ENCODE measurements at places on chromosomes 1 and 21.

GRCh38 chr1:51230501-51231078 is 5.5 kb upstream of the RNF11 start:
- DNase-seq: no peak

DNA sequence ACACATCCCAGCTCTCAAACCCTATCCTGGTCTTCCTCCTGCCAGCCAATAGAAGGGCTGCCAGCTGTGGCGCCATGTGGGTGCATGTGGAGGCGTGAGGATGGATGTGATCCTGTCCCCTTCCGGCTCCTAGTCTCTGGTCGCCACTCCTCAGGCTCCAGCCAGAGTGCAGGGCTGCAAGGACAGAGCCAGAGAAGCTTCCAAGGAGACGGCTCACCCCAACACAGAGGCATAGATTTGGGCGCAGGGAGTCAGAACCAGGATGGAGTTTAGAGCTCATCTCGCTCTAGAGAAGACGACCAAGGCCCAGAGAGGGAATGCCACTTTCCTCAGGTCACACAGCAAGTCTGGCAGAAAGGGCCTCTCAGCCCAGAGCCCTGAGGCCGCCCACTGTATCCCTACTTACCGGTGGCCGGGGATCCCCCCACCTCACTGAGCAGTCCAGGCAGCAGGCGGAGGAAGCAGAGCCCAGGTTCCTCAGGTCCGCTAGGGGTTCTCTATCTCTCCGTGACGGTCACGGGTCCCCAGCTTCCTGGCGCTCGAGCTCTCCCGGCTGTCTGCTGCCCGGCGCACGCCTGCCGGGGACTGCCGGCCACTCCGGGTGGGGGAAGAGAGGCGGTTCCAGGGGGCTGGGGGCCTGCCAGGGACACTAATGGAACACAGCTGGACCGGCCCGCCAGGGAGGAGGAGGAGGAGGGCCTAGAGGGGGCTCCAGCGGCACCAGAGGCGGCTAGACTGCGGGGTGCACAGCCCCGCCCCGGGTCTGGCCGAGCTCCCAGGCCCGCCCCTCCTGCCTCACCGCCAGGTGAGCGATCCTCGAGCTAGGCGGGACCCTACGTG is at the start of gene COL16A1:
Gene COL16A1, minus strand, starts transcription at position 587 of the 840 bp plus-strand sequence. CDS start 1,824 bp downstream, outside the sequence.
- DNase-seq: no peak

DNA sequence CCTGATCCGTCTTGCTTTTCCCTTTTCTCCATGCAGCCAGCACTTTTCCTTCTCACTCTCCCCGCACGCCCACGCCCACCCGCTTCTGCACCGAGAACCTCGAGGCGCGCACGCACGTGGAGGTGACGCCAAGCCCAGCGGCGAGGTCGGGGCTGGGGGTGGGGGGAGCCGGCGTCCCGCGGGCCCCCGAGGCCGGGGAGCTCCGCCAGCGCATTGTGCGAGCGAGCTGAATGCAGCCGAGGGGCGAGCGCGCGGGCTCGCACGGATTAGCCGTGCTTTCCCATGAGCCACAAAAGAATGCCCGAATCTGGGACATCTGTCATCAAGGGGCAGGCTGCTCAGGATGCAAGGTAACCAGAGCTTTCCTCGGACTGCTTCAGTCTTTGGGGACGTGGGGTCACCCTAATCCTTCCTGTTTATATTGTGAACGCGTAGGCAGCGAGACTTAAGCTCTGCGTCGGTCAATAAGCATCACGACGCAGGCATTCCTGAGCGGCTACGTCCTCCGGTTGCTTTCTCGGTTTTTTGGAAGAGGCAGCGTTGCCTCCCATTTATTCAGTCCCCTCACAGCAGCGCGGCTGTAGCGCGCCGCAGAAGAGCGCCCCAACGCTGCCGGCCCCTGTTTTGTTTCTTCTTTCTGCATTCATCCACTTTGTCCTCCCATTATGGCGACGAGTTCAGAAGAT is 67.3 kb upstream of the AKT3 start:
- no peak for DNase-seq

GRCh38 chr1:10328180-10328963 is 70.5 kb upstream of the PGD start:
- DNase-seq: no peak

GRCh38 chr1:164704954-164705353 is 146.0 kb downstream of the PBX1 start:
- DNase-seq: no peak

GRCh38 chr1:169509354-169509753 is 23.6 kb upstream of the SLC19A2 start:
- no peak for DNase-seq

GRCh38 chr21:28775071-28775470 is 217.6 kb downstream of the LTN1 start:
- no peak for DNase-seq

DNA sequence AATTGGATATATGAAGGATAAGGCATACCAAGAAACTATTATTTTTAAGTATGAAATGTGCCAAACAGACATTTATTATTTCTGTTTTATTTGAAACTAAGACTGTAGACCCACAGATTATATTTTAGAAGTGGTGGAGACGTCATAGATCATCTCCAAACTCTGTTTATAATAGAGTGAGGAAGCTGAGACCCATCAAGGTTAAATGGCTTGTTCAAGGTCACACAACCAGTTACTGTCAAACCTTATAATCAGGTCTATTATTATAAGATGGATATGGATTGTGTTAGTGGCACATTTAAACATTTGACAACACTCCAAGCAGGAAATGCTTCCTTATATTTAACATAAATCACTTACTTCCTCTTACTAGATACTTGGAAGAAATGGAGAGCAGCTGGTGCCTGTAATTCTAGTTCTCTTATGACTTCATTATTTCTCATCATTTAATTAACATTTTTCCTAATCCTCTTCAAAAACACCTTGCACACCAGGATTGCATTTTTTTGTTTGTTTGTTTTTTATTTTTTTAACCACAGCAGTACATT is 117.0 kb downstream of the NEK7 start:
- DNase-seq: no peak

- DNase-seq: no peak
Observed at GRCh38 chr1:198465201-198466144, 75.0 kb downstream of the ATP6V1G3 start.

GRCh38 chr1:206529425-206529824 is 22.1 kb downstream of the RASSF5 start:
- no peak for DNase-seq

DNA sequence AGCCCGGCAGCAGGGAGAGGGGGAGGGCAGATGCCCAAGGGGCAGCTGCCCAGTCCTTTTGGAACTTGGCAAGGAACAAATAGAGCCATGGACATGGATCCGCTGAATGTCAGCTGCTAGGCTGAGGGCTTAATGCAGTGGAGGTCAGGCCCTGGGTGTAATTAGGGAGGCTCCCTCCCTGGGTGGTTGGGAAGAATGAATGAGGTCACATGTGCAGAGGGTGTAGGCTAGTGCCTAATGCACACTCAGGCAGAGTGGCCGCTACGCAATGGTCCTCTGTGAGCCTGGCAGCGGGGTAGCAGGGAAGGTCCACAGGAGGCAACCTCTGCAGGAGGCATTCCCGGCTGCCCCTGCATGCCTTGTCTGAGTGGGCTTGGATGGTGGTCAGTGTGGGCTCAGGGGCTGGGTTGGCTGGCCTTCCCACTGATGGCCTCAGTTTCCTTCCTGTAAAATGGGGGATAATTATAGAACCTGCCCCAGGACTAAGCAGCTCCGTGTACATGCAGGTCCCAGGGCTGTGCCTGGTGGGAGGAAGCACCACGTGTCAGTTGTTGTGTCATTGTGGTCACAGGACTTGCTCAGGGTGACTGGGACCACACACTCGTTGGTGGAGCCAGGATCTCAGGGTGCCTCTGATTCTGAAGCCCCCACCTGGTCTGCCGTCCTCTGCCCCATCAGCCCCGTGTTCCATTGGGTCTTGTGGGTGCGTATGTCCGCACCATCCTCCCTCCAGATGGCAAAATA is 81.6 kb upstream of the ACTL8 start:
- DNase-seq: no peak

DNA sequence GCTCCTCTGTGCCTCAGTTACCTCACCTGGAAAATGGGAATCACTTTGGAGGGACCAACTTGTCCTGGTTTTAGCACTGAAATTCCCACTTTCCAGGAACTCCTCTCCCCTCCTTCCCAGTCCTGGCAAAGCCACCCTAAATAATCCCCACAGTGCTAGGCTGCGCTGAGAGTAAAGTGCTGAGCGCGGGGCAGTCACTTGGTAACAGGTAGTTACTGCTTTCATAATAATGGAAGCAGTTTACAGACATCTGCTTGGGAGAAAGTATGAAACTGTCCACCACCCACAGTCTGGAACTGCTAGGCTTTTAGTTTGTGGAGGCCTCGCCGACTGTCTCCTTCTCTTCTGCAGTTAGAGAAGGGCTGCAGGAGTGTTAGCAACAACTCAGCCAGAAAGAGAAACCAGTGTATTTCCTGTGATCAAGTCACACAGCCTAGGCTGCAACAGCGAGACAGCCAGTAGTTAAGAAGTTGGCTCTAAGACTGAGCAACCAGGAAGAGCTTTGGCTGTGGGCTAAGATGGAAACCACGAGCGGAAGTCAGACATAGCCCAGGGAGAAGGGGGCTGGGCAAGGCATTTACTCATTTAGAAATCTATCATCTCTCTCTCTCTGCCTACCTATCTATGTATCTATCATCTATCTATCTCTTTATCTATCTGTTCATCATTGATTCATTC is 30.8 kb upstream of the ABCG1 start:
- peak; percentile 65 for DNase-seq

- DNase-seq: peak; percentile 66
Observed at GRCh38 chr1:151311589-151312331, 15.5 kb downstream of the PI4KB start.

- DNase-seq: no peak
Observed at GRCh38 chr21:44844256-44844655, 26.4 kb upstream of the SUMO3 start.

DNA sequence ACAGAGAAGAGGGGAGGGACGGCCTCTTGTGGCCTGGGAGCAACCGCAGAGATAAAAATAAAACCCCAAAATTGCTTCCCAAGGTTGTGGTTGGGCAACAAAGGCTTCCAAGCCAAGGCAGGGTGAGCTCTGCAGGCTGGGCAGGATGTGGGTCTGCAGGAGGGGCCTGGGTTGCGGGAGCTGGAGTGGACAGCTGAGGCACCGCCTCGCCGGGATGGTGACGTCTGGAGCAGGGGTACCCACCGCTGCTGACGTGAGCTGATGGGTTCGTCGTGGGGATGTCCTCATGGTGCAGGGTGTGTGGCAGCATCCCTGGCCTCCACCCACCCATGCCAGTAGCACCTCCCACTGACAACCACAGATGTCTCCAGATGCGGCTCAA is 3.7 kb downstream of the AURKAIP1 start:
- no peak for DNase-seq

DNA sequence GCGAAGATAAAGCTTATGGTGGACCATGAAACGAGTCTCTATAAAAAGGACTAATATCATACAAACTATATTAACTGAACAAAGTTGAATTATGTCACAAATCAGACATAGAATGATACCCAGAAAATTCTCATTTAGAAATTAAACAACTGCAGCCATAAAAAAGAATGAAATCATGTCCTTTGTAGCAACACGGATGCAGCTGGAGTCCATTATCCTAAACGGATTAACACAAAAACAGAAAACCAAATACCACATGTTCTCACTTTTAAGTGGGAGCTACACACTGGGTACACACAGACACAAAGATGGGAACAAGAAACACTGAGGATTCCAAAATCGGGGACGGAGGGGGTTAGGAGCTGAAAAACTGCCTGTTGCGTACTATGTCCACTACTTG is 11.5 kb downstream of the COP1 start:
- DNase-seq: no peak

DNA sequence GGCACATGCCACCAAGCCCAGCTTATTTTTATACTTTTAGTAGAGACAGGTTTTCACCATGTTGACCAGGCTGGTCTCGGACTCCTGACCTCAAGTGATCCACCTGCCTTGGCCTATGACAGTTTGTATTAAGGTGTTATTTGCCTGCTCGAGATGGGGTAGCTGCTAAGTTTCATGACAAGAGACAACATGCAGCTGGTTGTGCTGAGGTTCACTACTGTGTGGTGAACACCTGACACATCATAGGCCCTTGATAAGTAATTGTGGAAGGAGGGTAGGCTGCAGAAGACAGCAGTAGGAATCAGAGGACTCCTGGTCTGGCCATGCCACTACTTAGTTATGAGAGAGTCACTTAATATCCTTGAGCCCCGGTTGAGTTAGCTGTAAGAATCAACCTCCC is 46.2 kb downstream of the PLPP3 start:
- DNase-seq: no peak

DNA sequence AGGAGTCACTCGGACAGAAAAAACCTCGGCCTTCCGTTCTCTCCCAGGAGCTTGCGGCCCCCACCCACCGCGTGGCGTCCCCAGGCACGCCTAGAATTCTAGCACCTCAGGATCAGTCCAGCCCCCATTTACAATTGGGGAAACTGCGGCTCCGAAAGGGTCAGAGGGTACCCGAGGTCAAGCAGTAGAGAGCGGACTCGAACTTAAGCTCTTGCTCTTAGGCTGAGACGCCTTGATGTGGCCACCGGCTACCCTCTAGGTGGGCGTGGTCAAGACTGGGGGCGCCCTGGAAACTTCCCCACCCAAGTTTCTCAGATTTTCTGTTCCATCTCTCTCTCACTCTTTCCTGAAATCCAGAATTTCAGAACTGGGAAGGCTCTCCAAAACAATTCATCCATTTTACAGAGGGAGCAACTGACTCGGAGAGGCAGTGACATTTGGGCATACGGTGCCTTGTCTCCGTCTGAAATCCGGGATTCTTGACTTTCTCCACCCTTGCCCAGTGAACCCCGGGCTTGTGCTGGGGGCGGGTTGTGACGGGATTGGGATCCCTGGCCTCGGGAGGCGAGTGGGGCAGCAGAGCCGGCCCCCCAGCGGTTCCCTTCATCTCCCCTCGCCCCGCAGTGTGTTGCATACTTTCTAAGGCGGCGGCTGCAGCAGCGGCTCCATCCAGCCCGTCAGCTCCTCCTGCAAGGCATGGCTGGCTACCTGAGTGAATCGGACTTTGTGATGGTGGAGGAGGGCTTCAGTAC is 777 bp downstream of the AZIN2 start:
- DNase-seq: no peak

- DNase-seq: no peak
Observed at GRCh38 chr1:183869664-183870063, 64.7 kb downstream of the RGL1 start.

GRCh38 chr1:57385336-57385735 is 38.5 kb downstream of the DAB1 start:
- DNase-seq: no peak

DNA sequence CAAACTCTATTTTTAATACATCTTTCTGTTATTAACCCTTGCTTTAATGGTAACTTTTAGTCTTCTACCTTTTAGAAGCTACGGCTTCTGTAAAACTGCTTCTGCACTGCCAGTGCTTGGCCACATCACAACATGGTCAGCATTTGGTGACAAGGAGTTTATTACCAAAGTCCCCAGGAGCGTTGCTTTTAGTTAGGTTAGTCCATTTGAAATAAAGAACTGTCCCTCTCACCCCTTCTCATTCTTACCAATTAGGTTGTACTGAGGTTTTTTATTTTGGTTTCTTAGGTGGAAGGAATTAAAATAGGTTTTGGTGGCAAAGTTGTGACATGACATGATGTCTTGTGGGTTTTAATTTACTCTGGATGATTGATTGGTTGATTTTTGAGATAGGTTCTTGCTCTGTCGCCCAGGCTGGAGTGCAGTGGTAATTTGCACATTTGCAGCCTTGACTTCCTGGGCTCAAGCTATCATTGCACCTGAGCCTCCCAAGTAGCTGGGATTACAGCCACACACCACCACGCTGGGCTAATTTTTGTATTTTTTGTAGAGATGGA is 39.2 kb downstream of the SPEN start:
- no peak for DNase-seq
